HCT116 (cell line): ENCODE measurements at places on chromosomes 2 and 18.

DNA sequence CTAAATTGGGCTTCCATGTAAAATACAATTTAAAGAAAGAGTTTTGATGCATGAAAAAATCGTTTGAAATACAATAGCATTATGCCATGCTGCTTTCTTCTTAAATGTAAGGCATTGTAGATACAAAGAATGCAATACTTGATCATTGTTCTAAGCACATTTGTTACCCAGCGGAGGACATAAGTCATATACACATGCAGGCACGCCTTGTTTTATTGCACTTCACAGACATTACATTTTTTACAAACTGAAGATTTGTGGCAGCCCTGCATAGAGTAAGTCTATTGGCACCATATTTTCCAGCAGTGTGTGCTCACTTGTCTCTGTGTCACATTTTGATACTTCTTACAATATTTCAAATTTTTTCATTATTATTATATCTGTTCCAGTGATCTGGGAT lies 345.0 kb downstream of the CLIP4 start:
- DNase-seq: no peak

GRCh38 chr2:226431288-226431948 lies 368.2 kb downstream of the IRS1 start:
- no peak for DNase-seq

GRCh38 chr2:102141970-102142828 lies at the start of gene IL1R1:
Gene IL1R1, plus strand, starts transcription at chr2:102142746. Its CDS starts 14,979 bp downstream, at chr2:102157725.
- no peak for DNase-seq

DNA sequence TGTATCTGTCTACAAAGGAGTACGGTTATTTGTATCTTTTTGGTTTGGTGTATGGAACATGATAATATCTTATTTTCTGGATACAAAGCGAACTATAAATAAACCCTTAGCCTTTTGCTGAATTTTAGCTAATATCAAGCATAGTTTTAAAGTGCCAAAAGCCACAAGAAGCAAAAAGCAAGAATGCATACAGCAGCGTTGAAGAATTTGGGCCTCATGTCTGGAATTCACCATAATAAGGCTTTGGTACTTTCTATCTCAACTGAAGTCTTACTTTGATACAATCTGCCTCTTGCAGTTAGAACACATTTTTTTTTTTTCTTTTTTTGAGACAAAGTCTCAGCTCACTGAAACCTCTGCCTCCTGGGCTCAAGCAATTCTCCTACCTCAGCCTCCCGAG lies 151.5 kb downstream of the ERBB4 start:
- DNase-seq: no peak

GRCh38 chr2:134075204-134075603 lies 178.7 kb upstream of the MGAT5 start:
- DNase-seq: no peak

DNA sequence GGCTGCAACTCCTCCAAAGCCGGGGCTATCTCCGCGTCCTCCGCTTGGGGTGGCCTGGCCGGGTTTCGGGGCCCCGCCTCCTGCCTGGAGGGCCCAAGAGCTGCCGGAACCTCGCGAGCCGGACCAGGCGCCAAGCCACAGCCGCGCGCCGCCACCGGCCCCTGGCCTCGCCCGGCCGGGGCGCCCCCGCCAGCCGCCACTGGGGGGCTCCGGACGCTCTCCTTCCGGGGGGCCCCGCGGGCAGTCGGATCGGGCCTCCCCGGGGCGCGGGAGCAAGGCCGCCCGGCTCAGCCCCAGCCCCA lies 17.4 kb upstream of the HAAO start:
- peak; percentile 52 for DNase-seq

DNA sequence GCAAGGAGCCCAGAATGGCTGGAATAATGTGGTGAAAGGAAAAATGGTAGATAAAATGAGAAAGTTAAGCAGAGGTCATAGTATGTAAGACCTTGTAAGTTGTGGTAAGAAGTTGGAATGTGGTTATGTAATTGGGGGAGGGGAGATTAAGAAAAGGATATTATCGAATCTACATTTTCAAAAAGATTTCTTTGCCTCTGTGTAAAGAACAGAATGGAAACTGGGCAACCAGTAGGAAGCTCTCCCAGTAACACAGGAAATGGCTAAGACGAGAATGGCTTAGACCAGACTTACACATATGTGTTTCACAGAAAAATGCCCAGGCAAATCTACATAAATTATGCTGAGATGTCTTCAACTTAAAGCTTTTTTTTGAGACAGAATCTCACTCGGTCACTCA lies 13.2 kb downstream of the MEMO1 start:
- no peak for DNase-seq

GRCh38 chr2:17581831-17582230 lies 41.3 kb downstream of the VSNL1 start:
- DNase-seq: no peak

DNA sequence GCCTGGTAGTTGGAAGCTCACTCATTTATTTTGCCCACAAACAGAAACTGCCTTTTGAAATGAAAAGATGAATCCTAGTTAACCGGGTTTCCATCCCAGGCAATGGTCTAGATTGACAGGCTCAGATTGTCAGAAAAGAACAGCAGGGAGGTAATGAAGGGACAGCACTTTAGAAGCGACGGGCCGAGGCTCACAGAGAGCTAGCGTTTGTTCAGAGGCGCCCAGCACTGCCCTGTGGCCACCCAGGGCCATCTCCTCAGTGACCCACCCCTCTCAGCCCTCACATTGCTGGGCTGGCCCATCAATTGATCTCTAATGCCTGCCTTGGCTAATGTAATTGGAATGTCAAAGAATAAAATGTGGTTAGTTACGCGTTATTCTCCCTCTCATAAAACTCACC lies 304.8 kb downstream of the CDCA7 start:
- no peak for DNase-seq

- no peak for DNase-seq
Measured at GRCh38 chr2:235098736-235099494, 147.1 kb downstream of the SH3BP4 start.

- no peak for DNase-seq
Measured at GRCh38 chr18:56945171-56946083, 201.5 kb upstream of the BOD1L2 start.

DNA sequence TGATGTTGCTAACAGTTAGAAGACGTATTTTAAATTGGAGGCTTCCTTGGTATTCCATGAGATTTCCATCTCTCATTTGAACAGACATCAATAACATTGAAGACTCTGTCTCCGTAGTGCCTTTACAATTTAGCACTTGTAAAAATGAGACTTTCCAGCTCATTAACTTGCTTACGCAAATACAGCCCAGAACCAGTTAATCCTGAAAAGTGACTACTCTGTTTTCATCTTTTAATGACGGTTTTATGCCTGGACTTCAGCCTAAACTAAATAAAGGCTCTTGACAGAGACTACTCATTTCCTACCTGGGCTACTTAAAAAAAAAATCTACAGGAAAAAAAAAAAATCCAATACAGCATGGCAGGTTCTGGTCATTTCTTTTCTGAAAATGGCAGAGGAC lies 148.6 kb downstream of the LRATD1 start:
- no peak for DNase-seq

GRCh38 chr2:7899923-7900322 lies 781.9 kb upstream of the ID2 start:
- no peak for DNase-seq

GRCh38 chr18:5630057-5630899 lies 86.5 kb upstream of the EPB41L3 start:
- DNase-seq: no peak

DNA sequence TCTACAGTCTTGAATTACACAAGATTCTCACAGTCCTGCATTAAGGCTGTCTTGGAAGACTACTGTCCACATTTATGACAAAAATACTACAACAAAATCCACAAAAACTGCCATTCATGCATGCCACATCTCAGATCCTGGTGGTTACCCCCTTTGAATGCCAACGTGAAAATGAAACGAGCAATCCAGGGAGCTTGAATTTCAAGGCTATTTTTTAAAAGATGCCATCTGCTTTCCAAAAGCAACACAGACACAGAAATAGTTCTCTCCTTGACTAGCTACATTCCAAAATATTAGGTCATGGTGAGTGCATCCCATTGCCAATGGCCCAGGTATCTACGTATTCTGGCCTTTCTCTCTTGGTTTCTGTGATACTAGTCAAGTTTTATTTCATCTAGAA lies 36.3 kb downstream of the IRS1 start:
- no peak for DNase-seq

DNA sequence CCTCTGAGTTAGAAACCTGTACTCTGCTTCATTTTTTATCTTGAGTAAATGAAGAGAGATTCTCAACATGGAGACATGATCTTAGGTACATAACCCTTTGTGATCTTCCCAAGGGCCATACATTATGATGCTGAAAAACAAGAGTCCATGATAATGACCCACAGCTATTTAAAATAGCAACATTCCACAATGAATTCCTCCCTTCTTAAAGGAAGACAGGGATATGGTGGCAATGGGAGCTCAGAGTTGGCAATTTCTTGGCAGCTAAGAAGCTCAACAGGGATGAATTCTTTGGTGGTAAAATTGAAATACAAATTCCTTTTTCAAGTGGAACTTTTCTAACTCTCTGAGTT lies 638.5 kb downstream of the CNTNAP5 start:
- no peak for DNase-seq

DNA sequence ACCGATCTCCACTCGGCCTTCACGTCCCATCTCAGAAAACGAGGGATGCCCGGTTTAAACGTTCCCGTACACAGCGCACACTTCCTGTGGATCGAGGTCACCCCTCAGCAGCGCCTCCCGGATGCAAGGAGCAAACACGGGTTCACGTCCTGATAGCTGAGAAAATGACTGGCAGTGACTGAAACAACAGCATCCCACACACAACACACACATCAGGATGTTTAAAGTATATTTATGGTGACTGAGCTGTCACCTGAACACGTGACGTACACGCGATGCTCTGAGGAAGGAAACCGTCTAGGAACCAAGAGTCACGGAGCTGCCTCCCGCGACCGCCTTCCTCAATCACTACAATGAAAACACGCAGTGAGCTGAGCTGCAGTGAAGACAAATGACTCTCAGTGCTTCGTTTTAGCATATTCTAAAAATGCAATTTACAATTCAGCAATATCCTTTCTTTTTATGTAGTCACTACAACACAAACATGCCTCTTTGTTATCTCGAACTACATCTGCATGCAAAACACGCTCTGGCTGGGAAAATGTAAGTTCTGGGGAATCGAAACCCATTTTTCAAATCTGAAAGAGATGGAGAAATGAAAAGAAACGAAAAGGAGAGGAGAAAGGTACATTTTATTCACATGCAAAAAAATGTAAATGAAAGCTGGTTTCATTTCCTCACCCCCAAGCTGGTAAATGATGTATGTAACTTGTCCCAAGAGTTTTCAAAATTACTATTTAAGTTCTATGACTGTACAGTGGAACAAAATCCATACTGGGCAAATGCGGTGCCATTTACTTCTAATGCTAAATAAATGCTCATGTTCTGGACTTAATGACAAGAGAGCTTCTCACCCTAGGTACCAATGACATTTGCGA lies 19.8 kb downstream of the HDAC4 start:
- no peak for DNase-seq

- no peak for DNase-seq
Measured at GRCh38 chr18:75782204-75782603, 354.7 kb upstream of the SMIM21 start.

DNA sequence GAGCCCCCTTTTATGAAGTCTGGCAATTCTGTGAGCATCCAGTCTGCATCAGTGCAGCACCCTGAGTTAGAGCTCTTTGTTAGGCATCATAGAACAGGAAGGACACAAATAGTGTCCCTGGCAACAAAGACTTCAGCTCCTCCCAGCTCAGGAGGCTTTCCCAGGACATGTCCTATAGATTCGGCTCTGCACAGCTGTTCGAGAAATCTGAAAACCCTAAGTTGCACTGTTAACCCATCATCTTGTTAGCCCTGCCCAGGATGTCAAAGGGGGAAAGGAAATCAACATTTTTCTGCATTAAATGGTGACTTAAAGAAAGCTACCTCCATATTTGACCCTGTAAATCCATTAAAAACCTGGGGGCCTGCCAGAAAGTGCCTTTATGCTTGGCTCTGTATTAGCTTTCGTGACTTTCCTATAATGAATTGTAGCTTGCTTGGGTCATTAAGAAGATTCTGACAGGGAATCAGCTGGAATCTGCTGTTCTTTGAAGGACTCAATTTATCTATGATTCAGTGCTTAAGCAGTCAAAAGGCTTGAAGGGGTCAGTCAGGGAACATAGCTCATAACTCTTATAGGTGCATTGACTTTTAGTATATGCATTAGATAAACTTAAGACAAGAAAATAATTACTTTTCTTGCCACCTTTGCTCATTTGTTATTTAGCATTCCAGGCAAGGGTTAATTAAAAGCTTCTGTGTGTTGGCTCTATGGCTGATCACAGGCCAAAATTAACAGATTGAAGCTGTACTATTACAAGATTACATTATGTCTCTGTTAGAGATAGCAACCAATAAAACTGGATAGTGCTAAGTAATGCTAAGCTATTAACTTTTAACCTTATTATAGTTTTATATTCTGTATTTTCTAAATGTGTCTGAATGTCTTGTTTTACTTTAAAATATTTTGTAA lies 20.6 kb downstream of the ERMN start:
- DNase-seq: no peak

DNA sequence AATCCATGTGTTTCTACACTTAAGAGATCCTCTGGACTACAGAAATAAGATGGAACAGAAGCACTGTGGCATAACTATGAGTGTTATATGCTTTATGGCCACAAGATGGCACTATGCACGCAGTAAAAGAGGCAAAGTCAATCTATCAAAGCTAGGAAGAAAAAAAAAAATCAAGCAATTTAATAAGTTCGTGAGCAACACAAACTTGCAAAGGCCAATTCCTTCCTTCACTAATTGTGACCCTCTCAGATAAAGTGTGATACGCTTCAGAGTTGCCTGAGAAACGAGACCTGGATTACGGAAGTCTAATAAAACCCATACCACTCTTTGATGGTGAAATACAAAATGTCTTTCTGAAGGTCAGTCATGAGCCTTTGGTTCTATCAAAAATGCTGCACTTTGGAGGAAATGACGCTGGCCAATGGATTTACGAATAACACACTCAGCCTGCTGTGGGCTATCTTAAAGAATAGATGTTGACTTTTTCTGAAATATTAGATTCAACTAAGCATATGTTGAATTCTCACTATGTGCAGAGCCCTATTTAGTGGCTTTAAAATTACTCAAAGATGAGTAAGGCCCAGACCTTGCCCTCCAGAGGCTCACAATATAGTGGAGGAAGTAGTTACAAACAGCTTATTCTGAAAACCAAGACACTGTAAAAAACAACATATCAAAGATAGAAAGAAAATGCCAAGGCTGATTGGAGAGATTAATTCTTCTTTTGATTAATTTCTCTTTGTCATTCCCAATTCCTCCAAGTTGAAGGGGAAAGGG lies 35.5 kb upstream of the TTR start:
- DNase-seq: peak; percentile 71
